ENCODE measurements at places on chromosomes 16 and 17. TPM values are rescaled to one million over a fixed set of nuclear protein-coding genes. Genes with fewer than 3 reads are reported as not detected.

GRCh38 chr17:28547623-28548416, 4.6 kb downstream of the UNC119 start:
- peak; percentile 85 for DNase-seq

DNA sequence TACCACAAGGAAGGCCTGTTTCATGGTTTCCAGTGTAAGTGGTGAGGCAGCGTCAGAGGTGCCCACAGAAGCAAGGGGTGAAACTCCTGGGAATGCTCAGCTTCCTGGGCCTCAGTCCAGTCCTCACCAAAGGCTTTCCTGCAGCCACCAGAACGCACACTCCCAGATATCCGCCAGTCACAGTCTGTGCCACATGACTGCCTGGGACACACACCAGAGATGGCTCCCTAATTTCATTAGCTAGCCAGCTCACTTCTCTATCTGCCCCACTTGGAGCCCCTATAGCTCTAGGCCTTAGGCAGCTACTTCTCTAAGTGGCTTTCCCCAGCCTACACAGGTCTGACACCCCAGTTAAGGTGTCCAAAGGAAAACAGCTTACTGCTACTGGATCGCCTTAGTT, 77.0 kb downstream of the CYTH1 start:
- no peak for DNase-seq

DNA sequence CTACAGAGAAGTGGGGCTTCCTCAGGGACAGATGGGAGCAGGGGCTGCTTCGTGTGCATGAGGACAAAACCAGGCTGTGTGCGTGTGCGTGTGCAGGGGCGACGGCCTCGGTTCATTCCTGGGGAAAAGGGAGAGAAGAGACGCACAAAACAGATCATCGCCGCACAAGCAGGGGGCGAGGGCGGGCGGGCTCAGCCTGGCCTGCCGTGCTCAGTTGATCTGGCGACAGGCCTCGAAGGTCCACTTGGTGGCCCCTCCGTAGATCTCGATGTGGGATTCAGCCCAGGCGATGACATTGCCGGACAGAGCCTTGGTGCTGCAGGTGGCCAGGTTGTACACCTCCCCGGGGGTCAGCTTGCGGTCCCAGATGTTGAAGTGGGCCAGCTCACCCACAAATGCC, 5.8 kb downstream of the NPTX1 start:
- DNase-seq, result no peak

DNA sequence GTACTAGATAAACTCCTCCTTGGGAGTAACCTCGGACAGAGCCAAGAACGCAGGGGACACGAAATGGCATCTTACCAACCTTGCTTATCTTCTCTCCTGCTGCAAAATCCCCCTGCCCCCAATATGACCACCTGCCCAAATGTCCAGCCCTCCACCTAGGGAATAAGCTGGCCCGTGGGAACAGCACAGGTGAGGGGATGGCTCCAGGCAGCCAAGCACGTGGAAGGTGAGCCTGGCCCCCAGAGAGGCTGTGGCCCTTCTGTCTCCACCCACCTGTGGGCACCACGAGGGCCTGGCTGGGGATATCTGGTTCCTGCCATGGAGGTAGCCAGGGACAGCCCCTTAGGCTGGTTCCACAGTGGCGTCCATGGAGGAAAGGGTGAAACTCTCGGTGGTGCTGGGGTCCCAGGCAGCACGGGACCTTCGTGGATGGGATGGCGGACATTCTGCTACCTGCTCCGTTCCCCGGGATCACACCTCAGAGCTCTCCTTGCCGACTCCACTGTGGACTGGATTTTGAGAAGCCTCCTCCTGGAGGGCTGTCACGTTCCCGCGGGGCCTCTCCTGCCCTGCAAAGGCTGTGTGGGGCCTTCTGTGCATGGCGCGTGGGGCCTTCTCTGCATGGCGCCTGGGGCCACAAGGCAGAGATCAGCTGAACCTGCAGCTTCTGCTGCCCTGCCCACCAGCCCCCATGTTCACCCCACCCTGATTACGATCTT, 388.5 kb upstream of the TNRC6C start:
- no peak for DNase-seq

DNA sequence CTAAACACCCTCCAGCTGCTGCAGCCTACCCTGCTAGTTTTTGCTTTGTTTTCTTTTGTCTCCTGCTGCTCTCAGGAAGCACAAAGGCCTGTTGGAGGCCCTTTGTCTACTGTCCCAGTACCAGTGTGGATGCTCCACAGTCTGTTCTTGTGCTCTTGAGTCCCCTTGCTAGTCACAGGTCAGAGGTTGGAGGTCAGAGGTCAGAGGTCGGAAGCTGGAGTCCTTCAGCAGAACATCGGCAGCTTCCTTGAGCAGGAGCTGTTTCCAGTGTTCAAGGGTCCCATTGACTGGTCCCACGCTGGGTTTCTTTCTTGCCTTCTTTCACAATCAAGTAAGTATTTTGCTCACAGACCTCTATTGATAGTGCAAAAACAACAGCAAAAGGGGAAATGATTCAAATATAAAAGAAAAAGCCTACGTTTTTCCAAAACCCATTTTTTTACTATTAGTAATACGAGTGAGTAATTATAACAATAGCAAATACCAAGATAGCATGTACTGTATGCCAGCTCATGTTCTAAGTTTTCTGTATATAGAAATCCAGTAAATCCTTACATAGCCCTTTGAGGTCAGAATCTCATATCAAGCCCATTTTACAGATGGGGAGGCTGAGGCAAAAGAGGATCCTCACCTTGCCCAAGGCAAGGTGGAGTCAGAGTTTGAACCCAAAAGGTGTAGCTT, 10.9 kb upstream of the IL34 start:
- no peak for DNase-seq

- DNase-seq, result peak; percentile 86
Observed at GRCh38 chr17:73192894-73193701, at the start of gene COG1. Gene COG1 (plus strand): TSS chr17:73193055. CDS start chr17:73193070, 15 bp downstream.

- no peak for DNase-seq
Observed at GRCh38 chr16:88455610-88456355, 2.7 kb downstream of the ZFPM1 start.

The ABCA10 gene
- total RNA-seq, result 7.2 TPM

All from NCI-H460 (cell line).